ENCODE measurements at places on chromosomes 4 and X.

GRCh38 chr4:181909368-181909767, 333.8 kb upstream of the TENM3 start:
- DNase-seq, result no peak

DNA sequence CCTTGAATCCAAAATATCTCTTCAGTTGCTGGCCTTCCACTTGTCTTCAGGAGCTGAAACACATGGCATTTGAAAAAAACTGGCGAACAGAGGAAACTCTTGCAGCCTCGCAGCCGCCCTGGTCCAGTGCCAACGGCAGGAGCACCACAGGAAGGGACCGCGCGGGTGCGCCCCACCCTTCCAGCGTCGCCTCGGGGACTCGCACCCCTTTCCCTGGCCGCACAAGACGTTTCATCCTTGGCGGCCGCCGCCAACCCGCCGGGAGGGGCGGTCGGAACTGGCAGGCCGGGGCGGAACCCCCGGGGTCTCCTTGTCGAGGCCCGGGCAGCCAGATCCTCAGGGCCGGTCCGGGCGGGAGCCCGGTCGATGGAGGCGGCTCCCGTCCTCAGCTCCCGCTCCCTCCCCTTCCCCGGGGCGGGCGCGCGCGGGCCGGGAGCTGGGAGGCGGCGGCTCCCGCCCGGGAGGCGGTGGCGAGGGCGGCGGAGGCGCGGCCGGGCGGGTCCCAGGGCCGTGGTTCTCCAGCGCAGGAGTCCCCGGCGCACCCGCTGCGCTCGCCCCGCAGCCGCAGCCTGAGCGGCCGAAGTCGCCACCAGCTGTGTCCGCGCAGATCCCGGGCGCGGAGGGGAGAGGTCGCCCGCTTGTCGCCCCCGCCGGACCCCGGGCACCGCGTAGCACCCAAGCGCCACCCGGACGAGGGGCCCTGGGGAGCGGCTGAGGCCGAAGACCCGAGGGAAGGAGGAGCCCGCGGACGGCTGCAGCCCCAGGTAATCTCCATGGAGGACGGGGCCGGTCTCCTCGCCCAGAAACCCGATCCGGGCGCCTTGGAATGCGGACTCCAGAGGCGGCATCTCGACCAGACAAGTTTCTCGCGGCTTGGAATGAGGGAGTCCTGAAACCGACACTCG, 886 bp upstream of the NDST3 start:
- DNase-seq, result peak; percentile 81

- DNase-seq, result no peak
These were observed 153.7 kb downstream of the APBB2 start for GRCh38 chr4:41060352-41061334.

- no peak for DNase-seq
These were observed 48.4 kb downstream of the ARHGAP10 start for GRCh38 chr4:147780137-147780777.

GRCh38 chrX:99909946-99910345, 500.1 kb downstream of the PCDH19 start:
- DNase-seq, result no peak

GRCh38 chrX:151174581-151175282, 1.7 kb upstream of the GPR50 start:
- DNase-seq, result peak; percentile 1

GRCh38 chr4:142036795-142037583, 400.6 kb downstream of the IL15 start:
- no peak for DNase-seq

DNA sequence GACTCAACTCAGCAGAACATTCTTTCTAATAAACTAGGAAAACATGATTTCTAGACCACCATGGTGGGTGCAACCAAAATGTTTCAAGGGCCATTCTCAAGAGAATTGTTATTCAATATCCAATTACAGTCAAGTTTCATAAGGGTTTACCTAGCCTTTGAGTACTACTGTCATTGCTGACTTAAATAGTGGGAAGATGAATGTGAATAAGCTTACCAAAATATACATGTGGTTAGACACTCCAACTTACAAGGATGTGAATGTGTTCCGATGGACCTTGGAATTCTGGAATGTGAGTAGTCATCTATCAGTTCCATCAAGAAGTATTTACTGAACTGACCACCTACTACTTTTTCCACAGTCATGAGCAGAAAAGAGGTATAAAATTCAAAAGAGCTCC, 16.9 kb downstream of the SH3RF1 start:
- DNase-seq, result no peak

Measured in lung (tissue), 17 donors.